ENCODE measurements at places on chromosomes 5 and 9.

GRCh38 chr5:43065387-43065947 lies 25.3 kb upstream of the ANXA2R start:
- no peak for DNase-seq

GRCh38 chr5:41432481-41433253 lies 77.7 kb downstream of the PLCXD3 start:
- no peak for DNase-seq

DNA sequence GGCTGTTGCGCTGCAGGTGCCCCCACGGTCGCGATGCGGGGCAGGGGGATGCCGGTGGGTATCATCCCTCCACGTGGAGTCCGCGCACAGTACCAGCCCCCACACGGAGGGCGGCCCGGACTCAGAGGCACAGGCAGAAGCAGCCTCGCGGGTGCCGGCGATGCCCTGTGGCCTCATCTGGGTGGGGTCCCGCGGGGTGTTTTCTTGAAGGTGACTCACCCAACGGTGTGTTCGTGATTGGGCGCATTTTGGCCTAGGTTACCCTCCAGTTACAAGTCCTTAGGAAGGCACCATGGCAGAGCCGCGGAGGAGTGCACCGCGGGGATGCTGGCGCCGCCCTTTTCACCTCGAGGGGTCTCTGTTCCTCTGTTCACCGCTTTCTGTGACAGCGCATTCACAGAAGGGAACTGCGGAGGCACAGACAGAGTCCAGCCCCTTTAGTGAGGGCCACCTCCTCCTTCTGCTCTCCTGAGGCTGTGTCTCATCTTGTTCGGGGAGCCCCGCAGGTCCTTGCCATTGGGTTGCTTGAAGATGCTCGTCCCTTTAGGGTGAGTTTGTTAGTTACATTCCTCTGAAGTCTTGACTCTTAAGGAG lies 21.6 kb upstream of the EXOC3 start:
- no peak for DNase-seq

DNA sequence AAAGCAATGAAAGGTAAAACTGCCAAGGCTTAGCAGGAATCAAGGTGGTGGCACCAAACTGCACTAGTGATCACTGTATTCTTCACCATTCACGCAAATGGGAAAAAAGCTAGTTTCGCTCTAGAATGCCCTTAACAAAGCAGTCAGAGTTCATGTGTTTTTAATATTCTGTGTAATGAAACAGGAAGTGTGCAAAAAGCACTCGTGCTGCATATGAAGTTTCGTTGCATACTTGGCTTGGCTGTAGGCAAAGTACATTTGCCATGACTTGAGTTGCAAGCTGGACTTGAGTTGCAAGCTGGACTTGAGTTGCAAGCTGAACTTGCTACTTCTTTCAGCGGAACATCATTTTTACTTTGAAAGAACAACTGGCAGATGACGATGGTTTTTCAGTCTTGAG lies 55.4 kb downstream of the FOXI1 start:
- no peak for DNase-seq

DNA sequence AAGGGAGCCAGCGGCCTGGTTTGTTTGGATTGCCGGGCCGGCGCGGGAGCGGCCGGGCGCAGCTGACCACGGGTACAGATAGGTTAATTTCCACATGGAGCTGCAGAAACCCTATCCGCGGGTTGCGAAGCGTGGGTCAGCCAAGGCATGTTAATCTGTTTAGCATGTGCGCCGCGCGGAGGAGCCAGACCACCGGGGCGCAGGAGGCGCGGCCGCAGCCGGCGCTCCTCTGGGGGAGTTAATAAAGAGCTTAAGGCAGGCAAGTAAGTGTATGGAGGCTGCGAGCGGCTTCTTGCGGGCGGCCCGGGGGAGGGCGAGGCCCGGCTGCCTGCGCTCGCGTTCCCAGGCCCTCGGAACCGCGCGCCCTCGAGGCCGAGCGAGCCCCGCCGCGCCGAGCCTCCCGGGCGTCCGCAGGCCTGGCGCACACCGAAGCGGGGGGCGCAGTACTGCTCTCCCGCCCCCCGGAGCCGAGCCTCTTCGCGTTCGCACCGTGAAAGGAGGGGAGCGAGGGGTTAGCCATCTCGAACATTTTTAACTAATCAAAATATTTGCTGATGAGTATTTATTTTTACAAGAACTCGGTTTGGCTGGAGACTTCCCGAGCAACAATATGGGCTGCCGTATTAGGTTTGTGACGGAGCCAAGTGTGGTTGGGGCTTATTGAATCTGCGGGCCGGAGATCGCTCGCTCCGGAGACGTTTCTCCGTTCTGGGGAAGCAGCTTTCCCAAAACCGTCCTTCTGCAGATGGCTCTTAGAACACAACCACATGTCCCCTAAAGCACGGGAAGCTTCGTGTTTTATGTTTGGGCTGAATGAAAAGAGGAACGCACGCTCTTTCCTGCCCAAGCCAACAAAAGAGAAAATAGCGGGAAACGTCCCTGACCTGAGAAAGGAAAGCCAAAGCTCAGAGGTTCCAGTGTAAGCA lies 28.8 kb downstream of the FOXD1 start:
- DNase-seq = no peak

DNA sequence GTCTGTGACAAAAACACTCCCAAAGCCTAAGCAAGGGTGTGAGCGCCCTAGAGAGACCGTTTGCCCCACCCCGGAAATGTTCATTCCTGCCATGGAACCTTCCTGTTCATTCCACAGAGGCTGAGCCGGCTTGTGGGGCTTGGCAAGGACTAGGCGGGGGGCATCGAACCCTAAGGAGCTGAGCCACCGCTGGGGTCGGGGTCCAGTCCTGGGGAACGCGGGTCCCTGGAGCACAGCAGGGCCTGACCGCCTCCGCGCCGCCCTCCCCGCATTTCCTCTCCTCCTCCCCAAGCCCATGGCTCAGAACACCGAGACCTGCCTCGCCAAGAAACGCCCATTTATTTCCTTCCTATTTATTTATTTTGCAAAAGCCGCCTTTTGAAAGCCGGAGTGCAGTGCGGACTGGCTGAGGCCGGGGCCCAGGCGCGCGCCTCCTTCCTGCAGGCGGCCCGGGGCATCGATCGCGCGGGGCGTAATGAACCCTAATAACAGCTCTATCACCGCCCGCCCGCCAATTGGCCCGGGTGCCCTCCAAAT lies 228.9 kb upstream of the IRX4 start:
- no peak for DNase-seq

DNA sequence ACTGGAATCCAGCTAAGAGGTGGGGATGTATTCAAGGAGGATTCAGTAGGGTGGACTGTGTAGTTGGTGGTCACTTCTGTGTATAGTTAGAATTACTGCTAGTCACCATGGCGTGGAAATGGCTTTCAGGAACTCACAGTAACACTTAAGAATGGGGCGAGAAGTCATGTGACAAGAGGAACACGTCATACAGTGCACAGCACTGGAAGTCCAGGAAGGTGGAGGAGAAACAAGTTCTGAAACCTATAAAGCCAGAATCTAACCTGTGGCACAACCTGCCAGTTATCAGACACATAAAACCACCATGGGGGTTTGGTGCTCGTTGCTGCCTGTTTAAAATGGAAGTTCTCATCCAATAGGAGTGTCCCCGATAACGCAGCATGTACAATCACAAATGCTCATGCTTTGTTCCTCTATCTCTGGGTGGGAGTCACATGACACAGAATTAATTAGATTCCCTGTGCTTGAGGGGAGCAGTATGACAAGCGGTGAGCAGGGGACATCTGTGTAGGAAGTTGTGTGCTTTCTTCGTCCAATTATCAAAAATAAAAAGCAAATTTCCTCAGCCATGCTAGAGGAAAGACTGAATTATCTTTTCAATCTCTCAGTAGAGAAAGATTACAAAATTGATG lies 193.0 kb downstream of the SPOCK1 start:
- DNase-seq = no peak

GRCh38 chr5:204462-204861 lies 13.2 kb downstream of the LRRC14B start:
- no peak for DNase-seq

DNA sequence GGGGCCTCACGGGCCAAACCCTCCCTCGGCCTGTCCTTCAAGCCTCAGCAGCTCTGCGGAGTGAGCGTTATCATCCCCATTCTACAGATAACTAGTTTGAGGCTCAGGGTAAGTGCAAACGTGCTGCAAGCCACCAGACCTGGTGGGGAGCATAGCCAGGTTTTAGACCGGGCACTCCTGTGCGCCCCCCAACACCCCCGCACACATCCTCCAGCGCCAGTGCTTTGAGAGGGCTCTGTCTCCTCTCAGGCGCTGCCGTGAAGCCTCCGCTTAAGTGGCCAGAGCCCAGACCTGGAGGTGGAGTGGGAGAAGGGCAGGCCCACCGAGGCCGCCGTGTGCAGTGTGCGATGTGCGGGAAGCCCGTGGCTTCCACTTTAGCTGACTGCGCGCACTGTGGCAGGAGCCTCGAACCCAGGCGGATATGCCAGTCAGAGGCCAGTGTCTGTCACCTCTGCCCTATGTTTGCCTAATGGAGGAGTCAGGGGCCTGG lies 1.6 kb upstream of the MGAT1 start:
- peak; percentile 17 for DNase-seq

DNA sequence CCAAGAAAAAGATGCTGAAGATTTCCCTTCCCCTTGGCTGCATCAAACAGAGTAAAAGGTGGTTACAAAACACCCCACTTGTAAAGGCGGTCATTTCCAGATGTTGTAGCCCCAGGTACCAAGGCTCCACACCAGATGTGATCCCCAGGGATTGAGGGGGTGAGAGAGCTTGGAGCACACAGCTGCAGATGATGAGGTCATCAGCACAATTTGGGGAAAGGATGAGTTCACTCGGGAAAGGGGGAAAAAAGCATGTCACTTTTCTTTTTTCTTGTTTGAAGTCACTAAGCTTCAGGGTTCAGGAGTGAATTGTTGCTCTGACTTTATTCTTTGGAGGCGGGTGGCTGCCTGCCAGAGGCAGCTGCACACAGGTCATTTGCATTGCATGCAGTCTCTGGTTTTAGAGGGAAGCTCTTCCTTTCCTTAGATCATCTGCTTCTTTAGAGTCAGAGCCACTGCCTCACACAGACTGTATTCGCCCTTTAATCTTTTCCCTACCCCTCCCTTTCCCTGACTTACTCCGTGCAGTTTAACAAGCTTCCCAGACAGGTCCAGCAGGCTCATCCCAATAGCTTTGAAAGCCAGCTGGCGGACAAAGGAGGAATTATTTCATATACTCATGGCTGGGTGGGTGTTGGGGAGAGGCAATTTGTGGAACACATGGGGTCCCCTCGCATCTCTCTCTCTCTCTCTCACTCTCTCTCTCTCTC lies 409.3 kb upstream of the SLC24A2 start:
- no peak for DNase-seq

Measured in stimulated activated CD8-positive, alpha-beta memory T cell treated with anti-CD3 and anti-CD28 coated beads, Interleukin-12 subunit alpha, Interleukin-12 subunit beta, amount 100 ng/mL, for 4 hours (primary cell).